ENCODE measurements at places on chromosomes 11 and 22. TPM values are rescaled to one million over a fixed set of nuclear protein-coding genes. Genes with fewer than 3 reads are reported as not detected.

The TNNI2 gene
- total RNA-seq: 0.89 TPM

The ZNF214 gene
- total RNA-seq: 11.5 TPM

The SERPIND1 gene
- 201 TPM for total RNA-seq

The CHID1 gene
- 36.1 TPM for total RNA-seq

The FOLR2 gene
- 21.9 TPM for total RNA-seq

- H3K4me3 ChIP-seq: no peak overlapping the region
- H3K4me1 ChIP-seq: no peaks in the 10 kb centered on the region
- DNase-seq: no peak
- H3K36me3 ChIP-seq: no peaks in the 10 kb centered on the region
- H3K27me3 ChIP-seq: no peaks in the 10 kb centered on the region
Measured at GRCh38 chr11:128299132-128299726, 288.1 kb downstream of the ETS1 start.

DNA sequence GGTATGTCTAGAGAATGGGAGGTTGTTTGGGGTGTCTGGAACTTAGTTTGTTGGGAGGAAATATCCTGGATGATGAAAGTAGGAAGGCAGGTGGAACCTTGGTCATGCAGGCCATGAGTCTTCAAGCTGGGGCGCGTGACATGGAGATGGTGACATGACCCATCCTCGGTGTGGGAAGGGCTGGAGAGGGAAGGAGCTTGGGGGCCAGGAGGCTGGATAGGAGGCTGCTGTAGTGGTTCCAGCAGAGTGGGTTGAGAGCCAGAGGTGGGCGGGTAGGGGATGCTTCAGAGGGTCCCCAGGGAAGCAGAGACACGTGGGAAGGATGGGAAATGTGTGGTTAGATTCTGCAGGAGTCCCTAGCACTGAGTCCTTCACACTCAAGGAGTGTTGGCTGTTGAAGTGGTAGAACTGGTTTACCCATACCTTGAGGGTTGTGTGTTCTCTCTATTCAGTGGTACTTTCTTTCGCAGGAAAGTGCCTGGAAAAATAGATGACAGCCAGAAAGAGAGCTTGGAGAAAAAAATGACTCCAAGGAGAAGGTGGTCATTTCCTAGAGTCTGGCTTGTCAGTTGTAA is 56.8 kb downstream of the LDLRAD3 start:
- peaks cover 16% of the 10 kb centered on the region for H3K4me1 ChIP-seq
- H3K36me3 ChIP-seq: no peaks in the 10 kb centered on the region
- no peak overlapping the region for H3K4me3 ChIP-seq
- no peaks in the 10 kb centered on the region for H3K27me3 ChIP-seq

- no peak overlapping the region for H3K4me3 ChIP-seq
- peaks cover 34% of the 10 kb centered on the region for H3K36me3 ChIP-seq
- no peak overlapping the region for H3K27ac ChIP-seq
- no peaks in the 10 kb centered on the region for H3K4me1 ChIP-seq
Measured at GRCh38 chr11:16781936-16782919, 43.8 kb downstream of the C11orf58 start.

DNA sequence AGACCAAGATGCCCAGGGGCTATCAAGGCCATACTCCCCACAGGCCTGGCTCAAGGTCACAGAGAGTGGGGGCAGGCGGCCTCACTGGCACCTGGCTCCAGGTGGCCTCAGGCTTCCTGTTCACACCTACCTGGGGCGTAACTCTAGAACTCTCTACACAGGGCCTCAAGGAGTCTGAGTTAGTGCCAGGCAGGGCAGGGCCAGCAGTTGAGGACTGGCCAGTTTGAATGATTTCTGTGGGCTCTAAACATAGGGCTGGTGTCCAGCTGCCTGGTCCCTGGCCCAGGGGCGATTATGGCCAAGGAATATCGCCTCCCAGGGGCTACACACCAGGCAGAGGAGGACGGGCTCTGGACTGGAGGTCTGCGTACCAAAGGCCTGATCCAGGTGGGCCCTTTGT is 79.2 kb downstream of the WNT7B start:
- H3K4me3 ChIP-seq: no peak overlapping the region
- peaks cover 24% of the 10 kb centered on the region for H3K4me1 ChIP-seq
- DNase-seq: no peak
- no peak overlapping the region for H3K27ac ChIP-seq

DNA sequence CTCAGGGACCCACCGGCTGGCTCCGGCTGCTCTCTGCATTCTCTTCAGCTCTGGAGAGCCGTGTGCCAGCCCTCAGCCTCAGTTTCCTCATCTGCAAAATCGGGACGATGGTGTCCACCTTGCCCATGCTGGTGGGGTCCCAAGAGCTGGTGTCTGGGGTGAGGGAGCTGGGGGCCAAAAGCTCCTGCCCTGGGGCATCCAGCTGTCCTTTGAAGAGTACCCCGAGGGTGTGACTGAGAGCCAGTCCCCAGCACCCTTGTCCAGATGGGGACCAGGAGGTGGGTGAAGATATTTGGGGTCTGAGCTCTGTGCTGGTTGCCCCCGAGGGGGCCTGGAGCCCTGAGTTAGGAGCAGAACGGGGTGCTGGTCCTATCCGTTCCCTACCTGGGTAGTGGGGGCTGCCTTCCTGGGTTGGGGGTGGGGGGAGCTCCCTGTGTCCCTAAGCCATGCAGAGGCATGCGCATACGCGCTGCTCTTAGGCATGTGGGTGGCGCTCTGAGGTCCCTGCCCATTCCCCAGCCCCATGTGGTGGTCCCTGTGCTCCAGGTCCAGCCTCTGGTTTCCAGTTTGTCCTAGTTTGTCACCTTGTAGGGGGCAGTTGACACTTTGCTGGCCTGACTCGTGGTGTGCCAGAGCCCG is 4.9 kb downstream of the LRP5 start:
- H3K4me3 ChIP-seq: no peak overlapping the region
- no peak overlapping the region for H3K27ac ChIP-seq
- no peak for DNase-seq
- no peaks in the 10 kb centered on the region for H3K27me3 ChIP-seq
- H3K4me1 ChIP-seq: peaks cover 39% of the 10 kb centered on the region
- peaks cover 6% of the 10 kb centered on the region for H3K36me3 ChIP-seq

- DNase-seq: no peak
- peaks cover 10% of the 10 kb centered on the region for H3K4me1 ChIP-seq
- H3K36me3 ChIP-seq: no peaks in the 10 kb centered on the region
- H3K27ac ChIP-seq: no peak overlapping the region
Measured at GRCh38 chr11:121790430-121790829, 325.6 kb downstream of the BLID start.

DNA sequence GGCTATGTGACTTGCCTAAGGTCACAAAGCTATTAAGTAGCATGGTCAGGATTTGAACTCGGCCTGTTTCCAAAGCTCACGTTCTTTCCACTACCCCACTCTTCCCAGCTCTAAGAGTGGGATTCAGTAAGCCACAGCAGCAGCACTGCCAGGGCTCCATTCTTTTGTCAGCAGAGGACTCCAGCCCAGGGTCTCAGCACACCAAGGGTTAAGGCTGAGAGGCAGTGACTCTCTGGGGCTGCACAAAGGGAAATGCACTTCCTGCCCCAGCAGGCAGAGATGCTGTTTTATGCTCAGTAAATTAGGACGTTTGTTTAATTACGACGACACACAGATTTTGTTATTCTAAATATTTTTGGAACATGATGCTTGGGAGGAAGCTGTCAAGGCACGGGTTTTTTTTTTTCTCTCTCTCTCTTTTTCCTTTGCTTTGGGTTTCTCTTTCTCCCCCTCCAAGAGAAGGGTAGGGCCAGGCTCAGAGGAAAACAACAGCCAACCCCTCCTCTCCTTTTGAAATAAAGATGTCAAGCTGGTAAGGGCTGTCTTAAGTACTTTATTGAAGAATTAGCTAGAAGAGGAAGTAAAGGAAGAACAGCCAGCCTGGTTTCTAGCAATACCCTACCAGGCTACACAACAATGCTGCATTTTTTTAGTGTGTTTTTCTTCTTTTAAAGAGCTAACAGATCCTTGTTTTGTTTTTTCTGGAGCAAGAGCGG is 2.8 kb downstream of the MYH9 start:
- H3K4me3 ChIP-seq: peak overlapping the region; percentile 83
- no peaks in the 10 kb centered on the region for H3K27me3 ChIP-seq
- peaks cover 4% of the 10 kb centered on the region for H3K36me3 ChIP-seq
- DNase-seq: no peak
- H3K4me1 ChIP-seq: peaks cover 22% of the 10 kb centered on the region
- H3K27ac ChIP-seq: peak overlapping the region; percentile 93

- no peak for DNase-seq
- H3K4me1 ChIP-seq: no peaks in the 10 kb centered on the region
- H3K27ac ChIP-seq: no peak overlapping the region
- no peak overlapping the region for H3K4me3 ChIP-seq
- no peaks in the 10 kb centered on the region for H3K36me3 ChIP-seq
Measured at GRCh38 chr22:48054596-48054995, 1292.1 kb downstream of the TBC1D22A start.

GRCh38 chr11:75333022-75333806 is 18.2 kb downstream of the ARRB1 start:
- H3K27me3 ChIP-seq: no peaks in the 10 kb centered on the region
- no peaks in the 10 kb centered on the region for H3K36me3 ChIP-seq
- no peak for DNase-seq
- H3K27ac ChIP-seq: no peak overlapping the region
- H3K4me3 ChIP-seq: no peak overlapping the region

DNA sequence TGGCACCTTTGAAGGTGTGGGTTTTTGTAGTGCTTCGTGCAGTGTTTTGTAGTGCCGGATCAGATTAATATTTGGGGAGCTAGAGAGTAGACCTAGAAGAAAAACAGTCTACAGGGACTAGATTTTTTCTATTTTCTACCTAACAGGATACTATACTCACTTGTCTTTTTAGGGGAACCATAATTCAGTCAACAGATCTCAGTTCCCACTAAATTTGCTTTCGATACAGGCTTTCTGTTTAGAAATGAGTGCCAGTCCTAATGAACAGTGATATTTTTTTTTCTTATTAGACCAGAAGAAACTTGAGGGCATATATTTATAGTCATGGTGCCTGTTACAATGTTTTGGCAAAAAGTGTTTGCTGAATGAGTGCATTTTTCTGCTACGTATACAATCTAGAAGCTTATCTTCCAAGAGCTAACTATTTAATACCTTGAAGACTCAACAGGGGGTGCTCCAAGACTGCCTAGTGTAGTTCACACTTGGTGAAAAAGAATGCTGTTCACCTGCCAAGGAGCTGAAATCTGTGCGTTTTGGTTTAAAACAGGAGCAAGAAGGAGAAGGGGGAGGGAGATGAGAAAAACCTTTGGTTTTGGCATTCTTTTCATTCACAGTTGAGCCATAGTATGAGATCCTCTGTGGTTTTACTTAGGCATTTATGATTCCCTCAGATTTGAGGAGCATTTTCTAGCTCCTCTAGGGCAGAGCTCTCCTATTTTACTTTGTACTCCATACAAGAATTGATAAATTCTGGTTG is 44.9 kb upstream of the VSTM5 start:
- no peaks in the 10 kb centered on the region for H3K27me3 ChIP-seq
- H3K4me3 ChIP-seq: no peak overlapping the region
- H3K4me1 ChIP-seq: no peaks in the 10 kb centered on the region
- H3K36me3 ChIP-seq: no peaks in the 10 kb centered on the region

GRCh38 chr11:129699711-129700304 is 115.8 kb upstream of the TMEM45B start:
- H3K27ac ChIP-seq: no peak overlapping the region
- H3K4me3 ChIP-seq: no peak overlapping the region
- H3K27me3 ChIP-seq: peaks cover 10% of the 10 kb centered on the region

DNA sequence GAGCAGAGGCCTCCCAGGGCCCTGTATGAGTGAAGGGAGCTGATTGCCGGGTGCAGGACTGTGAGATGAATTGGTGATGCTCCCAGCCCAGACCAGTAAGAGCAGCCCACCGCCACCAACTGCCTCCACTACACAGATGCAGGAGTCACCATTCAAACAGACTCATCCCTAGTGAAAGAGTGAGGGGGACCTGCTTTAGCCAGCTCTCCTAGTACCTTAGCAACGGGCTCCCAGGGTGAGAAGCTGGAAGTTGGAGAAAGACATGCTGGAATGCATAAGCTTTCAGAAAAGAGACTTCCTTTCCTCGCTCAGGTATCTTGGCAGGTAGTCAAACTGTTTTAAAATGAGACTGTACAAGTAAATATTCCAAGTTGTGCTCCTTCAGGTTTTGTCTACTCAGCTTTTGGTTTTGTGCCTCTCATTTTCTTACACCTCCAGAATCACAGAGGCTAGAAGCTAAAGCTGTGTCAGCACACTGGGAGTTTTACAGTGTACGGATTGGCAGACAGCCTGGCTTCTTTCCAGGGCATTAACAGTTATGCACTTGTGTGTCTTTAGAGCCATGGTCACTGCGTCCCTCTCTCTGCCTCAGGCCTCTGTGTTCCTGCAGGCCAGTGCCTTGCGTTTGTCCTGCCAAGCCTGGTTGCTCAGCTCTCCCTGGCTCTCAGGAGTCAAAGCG is 146.2 kb downstream of the ATXN10 start:
- peaks cover 4% of the 10 kb centered on the region for H3K36me3 ChIP-seq
- H3K4me3 ChIP-seq: no peak overlapping the region
- H3K27ac ChIP-seq: peak overlapping the region; percentile 65
- peaks cover 27% of the 10 kb centered on the region for H3K4me1 ChIP-seq

DNA sequence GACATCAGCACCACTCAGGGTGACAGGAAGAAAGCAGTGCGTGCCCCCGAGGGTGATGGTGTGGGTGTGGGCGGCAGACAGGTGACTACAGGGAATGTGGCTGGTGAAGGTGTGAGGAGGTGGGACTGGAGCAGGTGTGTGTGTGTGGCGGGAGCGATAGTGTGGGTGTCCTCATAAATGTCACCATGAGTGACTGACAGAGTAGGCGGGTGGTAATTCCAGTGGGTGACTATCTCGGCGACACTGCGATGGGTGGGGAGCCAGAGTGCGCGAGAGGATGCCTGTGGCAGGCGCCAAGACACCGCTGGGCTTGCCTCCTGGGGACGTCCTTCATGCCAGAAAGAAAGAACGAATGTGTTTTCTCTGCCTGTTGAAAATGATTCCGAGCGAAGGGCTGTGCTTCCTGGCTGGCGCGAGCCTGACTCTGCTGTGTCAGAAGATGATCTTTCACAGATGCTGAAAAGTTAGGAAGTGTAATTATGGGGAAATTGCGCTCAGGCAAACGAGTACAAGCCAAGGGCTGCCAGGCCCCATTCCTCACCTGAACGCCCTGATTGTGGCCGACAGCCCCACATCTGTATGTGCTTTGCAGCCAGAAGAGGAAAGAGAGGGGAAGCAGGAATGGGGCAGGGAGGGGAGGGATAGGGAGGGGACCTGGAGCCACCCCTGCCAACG is 98.8 kb upstream of the CD82 start:
- H3K27ac ChIP-seq: no peak overlapping the region
- H3K36me3 ChIP-seq: no peaks in the 10 kb centered on the region
- no peaks in the 10 kb centered on the region for H3K27me3 ChIP-seq
- H3K4me3 ChIP-seq: no peak overlapping the region

Measured in spinal cord (tissue), 10 donors.